ENCODE measurements at places on chromosomes 16 and 17.

DNA sequence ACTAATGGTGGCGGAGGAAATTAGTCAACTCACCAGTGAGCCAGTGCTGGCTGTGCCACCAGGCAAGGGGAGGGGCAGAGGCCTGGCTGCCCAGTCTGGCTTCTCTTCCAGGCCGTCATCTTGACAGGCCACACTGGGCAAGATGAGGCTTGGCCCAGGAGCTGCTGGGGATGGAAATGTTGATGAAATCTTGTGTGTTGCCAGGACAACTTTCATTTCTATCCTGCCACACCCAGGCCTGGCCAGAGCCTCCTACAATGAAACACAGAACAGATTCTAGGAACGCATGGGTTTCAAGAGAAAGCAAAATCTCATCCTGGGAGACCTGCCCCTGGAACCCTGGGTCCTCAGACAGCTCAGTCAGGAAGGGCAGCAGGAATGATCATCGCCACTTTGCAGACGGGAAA, 9.3 kb downstream of the HEXIM2 start:
- H3K4me3 ChIP-seq = no peak overlapping the region
- no peak for DNase-seq
- no peaks in the 10 kb centered on the region for H3K27me3 ChIP-seq
- no peak overlapping the region for H3K27ac ChIP-seq

- no peak overlapping the region for H3K27ac ChIP-seq
- peaks cover 11% of the 10 kb centered on the region for H3K4me1 ChIP-seq
- no peak overlapping the region for H3K4me3 ChIP-seq
- no peaks in the 10 kb centered on the region for H3K36me3 ChIP-seq
These were observed 20.1 kb downstream of the RAB11FIP3 start for GRCh38 chr16:445566-445965.

DNA sequence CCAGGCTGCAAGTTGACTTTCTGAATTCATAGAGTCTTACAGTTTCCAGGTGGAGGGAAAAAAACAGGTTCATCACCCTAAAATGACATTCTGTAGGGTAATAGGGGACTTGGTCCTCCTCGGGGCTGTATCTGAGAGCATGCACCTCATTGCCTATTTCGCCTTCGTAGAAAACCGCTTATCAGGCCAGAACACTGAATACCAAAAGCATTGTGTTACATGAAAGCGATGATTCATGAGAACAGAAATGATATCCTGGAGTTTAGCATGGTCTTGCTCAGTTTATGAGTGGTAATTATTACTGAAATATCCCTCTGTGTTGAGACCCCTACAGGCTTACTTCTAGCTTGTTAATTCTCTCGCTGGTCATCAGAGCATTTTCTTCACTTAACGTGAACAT, 61.4 kb upstream of the ARHGAP44 start:
- DNase-seq = no peak
- no peak overlapping the region for H3K4me3 ChIP-seq
- no peak overlapping the region for H3K27ac ChIP-seq

- no peak for DNase-seq
- H3K27me3 ChIP-seq = no peaks in the 10 kb centered on the region
- no peak overlapping the region for H3K27ac ChIP-seq
These were observed 36.3 kb downstream of the TMEM114 start for GRCh38 chr16:8554022-8554421.

- DNase-seq = no peak
- H3K36me3 ChIP-seq = no peaks in the 10 kb centered on the region
- H3K27me3 ChIP-seq = no peaks in the 10 kb centered on the region
- H3K4me1 ChIP-seq = no peaks in the 10 kb centered on the region
These were observed 23.2 kb downstream of the NT5M start for GRCh38 chr17:17326275-17326875.

GRCh38 chr16:65446427-65446826, 324.6 kb upstream of the CDH11 start:
- H3K27ac ChIP-seq = no peak overlapping the region
- no peaks in the 10 kb centered on the region for H3K36me3 ChIP-seq
- DNase-seq = no peak
- H3K27me3 ChIP-seq = no peaks in the 10 kb centered on the region
- H3K4me1 ChIP-seq = no peaks in the 10 kb centered on the region

- H3K36me3 ChIP-seq = no peaks in the 10 kb centered on the region
- no peak for DNase-seq
- H3K4me1 ChIP-seq = no peaks in the 10 kb centered on the region
These were observed 12.9 kb downstream of the KRT16 start for GRCh38 chr17:41599680-41600079.

- no peak for DNase-seq
- H3K4me3 ChIP-seq = no peak overlapping the region
- H3K27ac ChIP-seq = no peak overlapping the region
- no peaks in the 10 kb centered on the region for H3K36me3 ChIP-seq
- no peaks in the 10 kb centered on the region for H3K4me1 ChIP-seq
These were observed 12.3 kb downstream of the MEIOB start for GRCh38 chr16:1859650-1860049.

- DNase-seq = no peak
- no peak overlapping the region for H3K27ac ChIP-seq
- peaks cover 45% of the 10 kb centered on the region for H3K4me1 ChIP-seq
- no peaks in the 10 kb centered on the region for H3K27me3 ChIP-seq
- no peak overlapping the region for H3K4me3 ChIP-seq
These were observed 1.6 kb downstream of the APOBR start for GRCh38 chr16:28495795-28496749.

GRCh38 chr16:85924675-85925074, 25.7 kb downstream of the IRF8 start:
- no peak overlapping the region for H3K4me3 ChIP-seq
- no peak overlapping the region for H3K27ac ChIP-seq
- H3K4me1 ChIP-seq = peaks cover 31% of the 10 kb centered on the region
- H3K36me3 ChIP-seq = peaks cover 34% of the 10 kb centered on the region
- DNase-seq = no peak

DNA sequence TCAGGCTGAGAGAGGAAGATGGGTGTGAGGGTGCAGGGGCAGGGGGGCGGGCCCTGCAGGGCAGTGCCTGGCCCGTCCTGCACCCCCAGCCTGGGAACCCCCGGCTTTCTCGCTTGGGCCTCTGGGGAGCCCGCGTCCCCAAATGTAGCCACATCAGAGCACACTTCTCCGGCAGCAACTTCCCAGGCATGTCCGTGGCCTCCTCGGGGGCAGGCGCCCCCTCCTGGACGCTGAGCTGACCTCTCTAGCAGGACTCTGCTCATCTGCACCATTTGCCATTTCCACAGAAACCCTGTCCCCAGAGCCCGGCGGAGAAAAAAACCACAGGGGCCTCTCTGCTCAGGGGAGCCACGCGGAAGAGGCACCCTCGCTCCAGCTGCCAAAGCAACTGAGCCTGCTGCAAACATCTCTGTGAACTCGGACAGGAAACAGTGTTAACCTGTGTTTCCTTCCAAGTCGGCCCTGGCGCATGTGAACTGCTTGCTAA, 63.4 kb downstream of the KLHDC4 start:
- H3K36me3 ChIP-seq = no peaks in the 10 kb centered on the region
- peak overlapping the region; percentile 80 for H3K27ac ChIP-seq
- peak; percentile 74 for DNase-seq

DNA sequence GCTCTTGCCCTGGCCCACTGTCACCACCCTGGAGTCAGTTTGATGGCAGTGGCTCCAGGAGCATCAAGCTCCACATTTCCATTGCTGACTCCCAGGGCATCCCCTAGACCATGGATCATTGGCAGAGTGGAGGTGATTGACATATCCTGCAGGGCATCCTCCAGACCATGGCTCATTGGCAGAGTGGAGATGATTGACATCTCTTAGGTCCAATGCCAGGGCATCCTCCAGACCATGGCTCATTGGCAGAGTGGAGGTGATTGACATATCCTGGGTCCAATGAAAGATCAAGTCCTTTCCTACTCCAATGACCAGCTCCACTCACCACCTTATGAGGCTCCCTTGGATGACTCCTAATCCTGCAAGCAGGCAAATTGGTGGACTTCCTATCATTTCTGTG, 174.3 kb upstream of the NLRP1 start:
- H3K27ac ChIP-seq = no peak overlapping the region
- no peaks in the 10 kb centered on the region for H3K4me1 ChIP-seq
- no peaks in the 10 kb centered on the region for H3K27me3 ChIP-seq
- no peak overlapping the region for H3K4me3 ChIP-seq
- no peaks in the 10 kb centered on the region for H3K36me3 ChIP-seq

DNA sequence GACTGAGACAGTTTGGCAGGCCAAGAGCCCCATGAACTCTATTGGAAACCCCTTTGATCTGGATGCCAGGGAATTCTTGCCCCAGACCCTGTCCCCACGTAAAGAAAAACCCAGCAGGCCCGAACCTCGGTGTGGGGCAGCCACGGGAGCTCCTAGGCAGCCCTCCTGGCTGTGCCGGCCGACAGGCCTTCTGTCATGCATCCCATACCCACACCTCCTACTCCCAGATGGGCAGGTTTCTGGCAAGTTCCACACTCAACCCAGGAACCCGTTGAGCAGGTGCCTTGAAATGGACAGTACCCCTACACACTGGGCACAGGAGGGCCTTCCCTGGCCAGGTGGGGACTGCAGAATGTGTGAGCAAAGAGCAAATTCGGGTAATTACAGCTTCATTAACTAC, 23.6 kb upstream of the ATP2C2 start:
- no peak overlapping the region for H3K27ac ChIP-seq
- no peaks in the 10 kb centered on the region for H3K36me3 ChIP-seq
- H3K4me3 ChIP-seq = no peak overlapping the region

- peaks cover 83% of the 10 kb centered on the region for H3K27me3 ChIP-seq
- H3K27ac ChIP-seq = no peak overlapping the region
- no peaks in the 10 kb centered on the region for H3K36me3 ChIP-seq
- DNase-seq = peak; percentile 13
- H3K4me1 ChIP-seq = peaks cover 58% of the 10 kb centered on the region
- no peak overlapping the region for H3K4me3 ChIP-seq
These were observed 2.1 kb downstream of the IRX5 start for GRCh38 chr16:54932737-54933254.

GRCh38 chr17:83136931-83137330, 57.5 kb downstream of the METRNL start:
- no peak overlapping the region for H3K27ac ChIP-seq
- no peaks in the 10 kb centered on the region for H3K36me3 ChIP-seq
- no peaks in the 10 kb centered on the region for H3K27me3 ChIP-seq
- H3K4me3 ChIP-seq = no peak overlapping the region
- no peak for DNase-seq

DNA sequence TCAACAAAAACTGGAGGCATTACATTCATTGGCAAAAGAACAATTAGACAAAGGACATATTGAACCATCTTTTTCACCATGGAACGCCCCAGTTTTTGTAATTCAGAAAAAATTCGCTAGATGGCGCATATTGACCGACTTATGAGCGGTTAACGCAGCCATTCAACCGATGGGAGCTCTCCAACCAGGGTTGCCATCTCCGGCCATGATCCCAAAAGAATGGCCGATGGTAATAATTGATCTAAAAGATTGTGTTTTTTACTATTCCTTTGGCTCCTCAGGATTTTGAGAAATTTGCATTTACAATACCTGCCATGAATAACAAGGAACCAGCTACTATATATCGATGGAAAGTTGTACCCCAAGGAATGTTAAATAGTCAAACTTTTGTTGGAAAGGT, 21.4 kb downstream of the ALOX15B start:
- H3K36me3 ChIP-seq = no peaks in the 10 kb centered on the region
- DNase-seq = peak; percentile 87
- no peak overlapping the region for H3K4me3 ChIP-seq
- H3K27ac ChIP-seq = no peak overlapping the region
- H3K27me3 ChIP-seq = peaks cover 30% of the 10 kb centered on the region

GRCh38 chr17:17811381-17812210, 25.2 kb downstream of the SREBF1 start:
- no peaks in the 10 kb centered on the region for H3K4me1 ChIP-seq
- H3K36me3 ChIP-seq = no peaks in the 10 kb centered on the region
- no peaks in the 10 kb centered on the region for H3K27me3 ChIP-seq
- no peak overlapping the region for H3K27ac ChIP-seq
- DNase-seq = peak; percentile 30

DNA sequence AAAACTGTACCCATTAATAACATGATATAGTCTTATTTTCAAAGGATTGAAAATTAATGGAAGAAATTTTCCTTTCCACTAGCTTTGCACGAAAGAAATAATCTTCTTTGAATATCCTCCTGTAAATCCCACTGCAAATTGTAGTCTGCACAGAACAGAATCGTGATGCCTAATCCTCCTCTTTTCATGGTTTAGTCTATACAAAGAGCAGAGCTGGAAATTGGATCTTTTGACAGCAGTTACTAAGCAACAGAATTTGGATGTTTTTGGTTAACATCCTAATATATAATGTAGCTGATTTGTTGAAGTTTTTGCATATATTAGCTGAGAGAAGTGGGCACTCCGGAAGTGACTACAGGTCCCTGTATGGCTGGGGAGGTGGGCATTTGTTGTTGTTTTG, 98.6 kb downstream of the WNT3 start:
- H3K4me1 ChIP-seq = peaks cover 23% of the 10 kb centered on the region
- DNase-seq = no peak
- no peak overlapping the region for H3K27ac ChIP-seq
- no peak overlapping the region for H3K4me3 ChIP-seq

GRCh38 chr17:5840811-5841446, 229.2 kb upstream of the WSCD1 start:
- DNase-seq = no peak
- H3K36me3 ChIP-seq = no peaks in the 10 kb centered on the region
- H3K27me3 ChIP-seq = no peaks in the 10 kb centered on the region
- H3K4me3 ChIP-seq = no peak overlapping the region
- H3K27ac ChIP-seq = no peak overlapping the region
- no peaks in the 10 kb centered on the region for H3K4me1 ChIP-seq

DNA sequence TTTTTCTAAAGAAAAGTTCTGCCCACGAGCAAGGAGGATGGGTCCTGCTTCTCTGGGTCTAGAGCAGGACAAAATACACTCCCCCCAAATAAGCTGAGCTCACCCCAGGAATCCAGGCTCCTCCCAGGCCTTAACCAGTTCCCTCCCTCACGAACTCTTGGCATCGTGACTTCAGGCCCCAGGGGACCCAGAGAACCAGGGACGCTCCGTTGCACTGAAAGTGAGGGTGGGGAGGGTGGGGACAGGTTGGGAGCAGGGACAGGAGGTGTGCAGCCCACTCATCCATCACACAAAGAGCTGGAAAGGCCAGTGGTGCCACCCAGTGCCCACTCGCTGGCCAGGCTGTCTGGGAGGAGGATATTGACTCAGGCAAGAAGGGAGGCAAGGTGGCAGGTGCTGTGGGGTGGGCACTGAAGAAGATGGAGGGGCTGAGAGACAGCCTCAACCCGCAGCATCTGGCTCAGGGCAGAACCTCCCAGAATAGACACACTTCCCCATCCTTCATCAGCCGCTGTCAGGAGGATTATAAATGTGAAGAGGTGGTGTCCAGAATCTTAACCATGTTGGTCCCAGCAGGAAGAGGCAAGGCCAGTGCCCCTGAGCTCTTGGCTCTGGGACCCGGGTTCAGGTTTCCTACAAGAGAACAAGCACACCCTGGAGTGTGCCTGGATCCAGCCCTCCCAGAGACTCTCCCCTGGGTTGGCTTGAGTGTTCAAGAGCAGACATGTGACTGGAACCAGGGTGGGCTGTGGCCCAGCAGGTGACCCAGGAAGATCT, 67.9 kb upstream of the RPL38 start:
- DNase-seq = no peak
- no peak overlapping the region for H3K4me3 ChIP-seq
- no peak overlapping the region for H3K27ac ChIP-seq

- H3K36me3 ChIP-seq = no peaks in the 10 kb centered on the region
- no peak for DNase-seq
- H3K27me3 ChIP-seq = no peaks in the 10 kb centered on the region
- H3K27ac ChIP-seq = no peak overlapping the region
- H3K4me1 ChIP-seq = no peaks in the 10 kb centered on the region
These were observed 676.7 kb upstream of the SOX9 start for GRCh38 chr17:71444078-71444477.

GRCh38 chr17:82031885-82032627, 578 bp downstream of the RAC3 start:
- H3K36me3 ChIP-seq = no peaks in the 10 kb centered on the region
- peak overlapping the region; percentile 11 for H3K4me3 ChIP-seq
- H3K27ac ChIP-seq = no peak overlapping the region
- DNase-seq = no peak
- H3K4me1 ChIP-seq = peaks cover 34% of the 10 kb centered on the region
- H3K27me3 ChIP-seq = no peaks in the 10 kb centered on the region

Measured in B cell (primary cell).